ENCODE measurements at places on chromosomes 4 and X.

GRCh38 chr4:10023050-10023419, 1.7 kb upstream of the SLC2A9 start:
- DNase-seq: no peak

- no peak for DNase-seq
Observed at GRCh38 chr4:39514888-39515401, 12.3 kb downstream of the UGDH start.

DNA sequence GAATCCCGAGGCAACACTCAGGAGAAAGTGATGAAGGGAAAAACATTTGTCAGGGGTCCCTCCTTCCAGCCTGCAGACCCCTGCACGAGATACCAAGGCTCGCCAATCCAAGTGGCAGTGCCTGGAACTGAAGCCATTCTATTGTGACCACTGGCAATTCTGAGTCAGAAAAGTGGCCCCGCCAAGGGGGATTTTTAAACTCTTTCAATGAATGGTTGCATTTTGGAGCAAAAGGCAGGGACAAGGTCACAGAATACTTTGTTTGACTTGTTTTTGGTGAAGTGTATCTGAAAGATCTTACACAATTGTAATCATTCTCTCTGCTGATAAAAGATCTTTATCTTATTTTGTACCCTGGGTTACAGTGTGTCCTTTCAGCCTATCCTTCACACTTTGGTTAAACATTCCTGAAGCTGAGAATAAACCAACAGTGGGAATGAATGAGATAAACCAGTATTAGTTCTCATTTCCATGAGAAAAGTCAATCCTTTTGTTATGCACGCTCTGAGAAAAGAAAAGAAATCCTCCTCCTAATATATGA, 115.9 kb upstream of the PDLIM3 start:
- DNase-seq: no peak

DNA sequence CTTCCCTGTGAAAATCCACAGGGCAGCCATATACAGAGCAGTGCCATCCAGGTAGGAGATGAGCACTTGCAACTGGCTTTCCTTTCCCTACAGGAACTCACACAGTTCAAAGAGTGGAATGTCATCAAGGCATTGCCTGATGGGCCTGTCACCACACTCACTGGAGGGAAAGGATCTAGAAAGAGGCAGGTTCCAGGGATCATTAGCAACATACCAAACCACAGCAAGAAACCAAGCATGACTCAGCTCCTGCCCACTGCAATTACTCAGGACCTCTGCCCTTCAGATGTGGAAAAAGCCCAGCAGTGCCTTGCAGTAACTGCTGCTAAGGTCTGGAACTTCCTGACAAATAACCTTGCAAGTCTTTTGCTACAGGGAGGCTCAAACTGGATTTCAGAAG, 101.2 kb downstream of the ZNF674 start:
- DNase-seq: no peak

DNA sequence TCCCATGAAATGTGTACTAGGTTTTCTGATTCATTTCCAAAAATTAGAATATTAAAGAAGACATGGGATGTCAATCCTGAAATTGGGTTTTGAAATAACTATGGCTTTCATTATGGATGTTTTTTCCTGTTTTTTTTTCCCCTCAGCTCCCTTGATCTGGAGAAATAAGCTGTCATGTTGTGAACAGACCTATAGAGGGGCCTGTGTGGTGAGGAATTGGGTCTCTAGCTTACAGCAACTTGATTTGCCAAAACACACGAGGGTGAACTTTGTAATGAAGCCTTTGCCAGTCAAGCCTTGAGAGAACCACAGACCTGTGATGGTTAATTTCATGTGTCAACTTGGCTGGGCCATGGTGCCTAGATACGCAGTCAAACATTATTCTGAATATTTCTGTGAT, 2413.6 kb downstream of the PCDH7 start:
- DNase-seq: no peak

- no peak for DNase-seq
Observed at GRCh38 chr4:139849219-139849618, 183.6 kb downstream of the MGST2 start.

Measured in stimulated activated CD8-positive, alpha-beta memory T cell treated with anti-CD3 and anti-CD28 coated beads, Interleukin-4, amount 100 ng/mL, for 1 hour (primary cell).